Dermis blood vessel endothelial cell (primary cell): ENCODE measurements at places on chromosomes 2 and 18. TPM values are rescaled to one million over a fixed set of nuclear protein-coding genes. Genes with fewer than 3 reads are reported as not detected.

Gene AQP12B
- total RNA-seq: not detected in 2 replicates

Gene ALK
- not detected in 2 replicates for total RNA-seq

Gene EMILIN2
- 4.4 and 8.7 TPM in 2 replicates for total RNA-seq

Gene CRYBA2
- not detected in 2 replicates for total RNA-seq

Gene UBE2F
- 59.0 and 59.4 TPM in 2 replicates for total RNA-seq

Gene TDRD15
- not detected in 2 replicates for total RNA-seq
